Activated CD8-positive, alpha-beta T cell treated with anti-CD3 and anti-CD28 coated beads for 36 hours (primary cell): ENCODE measurements at places on chromosomes 16 and 17. TPM values are rescaled to one million over a fixed set of nuclear protein-coding genes. Genes with fewer than 3 reads are reported as not detected.

DNA sequence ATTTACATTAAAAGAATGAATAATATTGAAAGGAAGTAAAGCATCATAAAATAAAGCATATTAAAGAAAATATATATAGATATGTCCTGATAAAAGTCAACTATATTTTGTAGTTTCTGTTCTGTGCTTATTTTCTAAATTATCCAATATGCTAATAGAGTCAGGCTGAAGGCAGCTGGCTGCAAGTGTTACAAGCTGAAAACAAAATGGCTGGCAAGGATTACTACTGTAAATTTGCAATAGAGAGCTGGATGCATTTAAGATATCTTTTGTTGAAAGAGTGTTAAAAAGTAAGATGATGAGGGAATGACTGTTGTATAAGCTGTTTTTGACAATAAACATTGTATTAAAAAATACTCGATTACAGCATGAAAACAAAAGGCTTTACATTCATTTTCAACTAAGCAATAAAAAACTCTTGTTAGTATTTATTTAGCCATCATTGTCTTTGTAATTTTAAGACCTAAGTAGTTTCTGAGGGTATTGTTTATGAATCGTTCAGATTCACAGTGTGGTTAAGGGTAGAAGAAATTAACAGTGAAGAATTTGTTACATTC, 76.3 kb downstream of the TANC2 start:
- no peak overlapping the region for H3K27ac ChIP-seq
- H3K27me3 ChIP-seq = no peaks in the 10 kb centered on the region
- peaks cover 1% of the 10 kb centered on the region for H3K36me3 ChIP-seq
- peaks cover 9% of the 10 kb centered on the region for H3K4me1 ChIP-seq
- no peak for DNase-seq
- H3K4me3 ChIP-seq = no peak overlapping the region

SPATA32 gene
- total RNA-seq = 0.63 TPM

GRAPL gene
- 5.1 TPM for total RNA-seq

GRCh38 chr16:66144641-66145040, 221.8 kb upstream of the CDH5 start:
- no peaks in the 10 kb centered on the region for H3K36me3 ChIP-seq
- H3K27ac ChIP-seq = no peak overlapping the region
- no peak for DNase-seq
- no peak overlapping the region for H3K4me3 ChIP-seq
- H3K4me1 ChIP-seq = no peaks in the 10 kb centered on the region
